ENCODE measurements at places on chromosomes 5 and 9.
A peak's percentile ranks its signal among the peaks of the same experiment; 100 is the strongest.

DNA sequence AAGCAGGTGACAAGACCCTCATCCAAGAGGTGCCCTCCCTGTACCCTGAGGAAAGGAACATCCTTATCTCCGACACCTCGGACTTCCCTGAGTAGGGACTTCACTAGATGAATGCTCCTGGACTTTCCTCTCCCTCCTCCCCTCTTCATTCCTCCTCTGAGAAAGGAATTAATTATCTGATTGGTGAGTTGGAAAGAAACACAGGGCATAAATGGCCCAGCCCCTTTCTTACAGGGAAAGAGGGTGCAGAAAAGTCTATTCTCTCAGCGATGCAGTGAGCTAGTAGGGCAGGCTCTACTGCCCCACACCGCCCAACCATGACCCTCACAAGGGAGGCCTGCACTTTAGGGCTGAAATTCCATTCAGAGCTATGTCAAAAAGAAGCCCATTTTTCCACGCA is 87.5 kb downstream of the TTC39B start:
- no peak for DNase-seq

DNA sequence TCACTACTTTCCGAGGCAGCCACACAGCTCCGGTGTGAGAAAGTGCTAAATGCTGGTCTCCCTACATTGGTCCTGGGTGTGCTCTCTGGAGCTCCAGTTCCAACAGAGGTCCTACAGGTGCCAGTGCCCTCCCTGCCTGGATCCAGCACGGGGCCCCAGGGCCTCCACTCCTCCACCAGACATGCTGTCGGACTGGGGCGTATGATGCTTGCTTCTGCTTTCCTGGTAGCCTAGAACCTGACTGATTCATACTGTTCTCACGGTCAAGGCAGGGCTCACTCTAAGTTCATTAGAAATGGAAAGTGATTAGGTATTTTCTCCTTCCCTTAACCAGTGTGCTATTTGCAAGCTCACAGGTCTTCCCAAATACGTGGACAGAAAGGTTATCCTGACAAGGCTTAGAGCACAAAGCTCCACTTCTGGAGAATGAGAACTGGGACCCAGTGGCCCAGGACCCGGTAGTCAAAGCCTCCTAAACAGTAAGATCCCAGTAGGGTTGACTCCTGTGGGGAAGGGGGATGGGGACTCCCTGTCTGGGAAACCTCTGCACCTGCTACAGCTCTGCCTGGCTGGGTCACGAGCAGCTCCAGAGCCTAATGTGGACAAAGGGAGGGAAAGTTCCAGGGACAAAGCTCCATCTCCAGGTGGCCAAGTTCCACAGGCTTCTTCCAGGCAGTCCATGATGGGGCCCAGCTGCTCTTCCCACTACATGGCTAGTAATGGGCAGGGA is 98.1 kb downstream of the PAX5 start:
- DNase-seq: no peak

GRCh38 chr9:90331826-90332575 is 310.6 kb downstream of the DIRAS2 start:
- DNase-seq: no peak

- no peak for DNase-seq
Observed at GRCh38 chr5:123046222-123046621, 9.7 kb upstream of the PPIC start.

GRCh38 chr9:79559495-79560181 is 12.1 kb upstream of the TLE4 start:
- no peak for DNase-seq

DNA sequence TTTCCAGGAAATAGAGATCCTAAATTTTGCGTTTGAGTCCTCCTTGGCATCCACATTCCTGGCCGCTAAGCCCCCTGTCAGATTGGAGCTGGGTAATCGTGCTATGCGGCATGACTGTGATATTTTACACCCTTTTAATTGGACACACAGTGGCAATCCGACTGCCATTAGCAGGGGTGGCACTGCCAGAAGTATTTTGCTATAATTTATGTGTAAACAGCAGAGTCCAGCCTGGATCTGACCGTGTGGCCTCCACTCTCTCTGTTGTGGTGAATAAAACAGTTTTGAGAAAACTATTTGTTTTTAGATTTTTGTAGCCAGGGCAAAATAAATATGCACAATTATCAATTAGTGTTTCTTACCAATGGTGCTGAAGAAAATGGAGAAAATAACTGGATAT is 281.0 kb upstream of the IRX2 start:
- no peak for DNase-seq

- peak; percentile 75 for DNase-seq
Observed at GRCh38 chr5:176658817-176659511, 11.7 kb downstream of the TSPAN17 start.

- no peak for DNase-seq
Observed at GRCh38 chr5:179137643-179138567, 77.7 kb downstream of the ZNF354C start.

GRCh38 chr9:34783951-34784487 is 74.1 kb upstream of the CCL21 start:
- DNase-seq: no peak

GRCh38 chr5:151820271-151820670 is 48.5 kb downstream of the G3BP1 start:
- DNase-seq: no peak

- no peak for DNase-seq
Observed at GRCh38 chr5:36070687-36071571, 4.2 kb upstream of the UGT3A2 start.

GRCh38 chr9:14797435-14797834 is 74.9 kb upstream of the CER1 start:
- no peak for DNase-seq

- DNase-seq: no peak
Observed at GRCh38 chr5:45774528-45774927, 78.3 kb upstream of the HCN1 start.
